ENCODE measurements at places on chromosomes 11 and 22.

- DNase-seq: peak; percentile 29
These were observed 5.8 kb upstream of the KDM2A start for GRCh38 chr11:67113231-67113721.

- DNase-seq: no peak
These were observed 896.2 kb downstream of the BRD1 start for GRCh38 chr22:48931452-48931851.

DNA sequence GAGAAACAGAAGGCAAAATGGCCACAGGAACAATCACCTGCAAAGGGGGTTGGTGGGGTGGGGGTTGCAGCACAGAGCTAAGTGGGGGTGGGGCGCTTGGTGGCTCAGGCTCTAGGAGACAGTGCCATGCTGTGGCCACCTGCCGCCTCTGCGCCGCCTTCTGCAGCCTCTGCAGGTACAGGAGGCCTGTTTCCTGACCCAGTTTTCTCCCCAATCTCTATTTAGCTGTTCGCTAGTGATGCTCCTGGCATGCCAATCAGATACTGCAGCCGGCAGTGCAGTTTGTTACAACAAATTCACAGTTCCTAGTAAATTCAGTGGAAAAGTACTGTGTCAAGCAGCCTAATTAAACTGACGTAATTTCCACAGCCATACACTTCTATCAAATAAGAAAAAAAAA lies 106.4 kb downstream of the SERGEF start:
- no peak for DNase-seq

- DNase-seq: no peak
These were observed 71.8 kb downstream of the CTTN start for GRCh38 chr11:70470127-70470526.

DNA sequence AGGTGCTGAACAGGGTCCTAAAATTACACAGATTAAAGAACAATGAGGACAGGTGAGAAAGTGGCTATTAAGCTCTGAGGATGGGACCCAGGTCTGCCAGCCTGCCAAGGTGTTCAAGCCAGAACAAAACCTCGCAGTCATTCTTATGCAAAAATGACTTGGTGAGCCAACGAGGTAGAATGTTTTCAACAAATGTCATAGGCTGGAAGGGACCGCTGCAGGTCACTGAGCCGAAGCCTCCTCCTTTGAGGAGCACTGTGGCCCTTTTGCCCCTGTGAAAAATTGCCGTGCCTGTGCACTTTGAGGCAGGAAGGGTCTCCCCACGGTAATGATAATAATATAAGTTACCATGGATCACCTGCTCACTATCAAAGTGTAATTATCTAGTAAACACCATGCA lies 216.2 kb downstream of the DSCAML1 start:
- no peak for DNase-seq

DNA sequence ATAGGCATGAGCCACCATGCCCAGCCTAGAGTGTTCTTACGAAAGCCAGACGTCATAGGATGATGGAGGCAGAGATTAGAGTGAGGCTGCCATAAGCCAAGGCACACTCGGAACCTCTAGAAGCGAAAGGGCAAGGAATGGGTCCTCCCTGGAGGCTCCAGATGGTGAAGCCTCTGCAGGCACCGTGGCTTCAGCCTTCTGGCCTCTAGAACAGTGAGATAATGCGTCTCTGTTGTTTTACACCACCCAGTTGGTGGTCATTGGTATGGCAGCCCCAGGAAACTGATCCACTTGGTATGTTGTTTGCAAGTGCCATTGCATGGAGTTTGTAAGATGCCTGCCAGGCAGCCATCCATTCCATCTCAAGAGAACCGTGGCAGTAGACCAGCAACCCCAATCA lies 791.0 kb downstream of the TBC1D22A start:
- DNase-seq: no peak

DNA sequence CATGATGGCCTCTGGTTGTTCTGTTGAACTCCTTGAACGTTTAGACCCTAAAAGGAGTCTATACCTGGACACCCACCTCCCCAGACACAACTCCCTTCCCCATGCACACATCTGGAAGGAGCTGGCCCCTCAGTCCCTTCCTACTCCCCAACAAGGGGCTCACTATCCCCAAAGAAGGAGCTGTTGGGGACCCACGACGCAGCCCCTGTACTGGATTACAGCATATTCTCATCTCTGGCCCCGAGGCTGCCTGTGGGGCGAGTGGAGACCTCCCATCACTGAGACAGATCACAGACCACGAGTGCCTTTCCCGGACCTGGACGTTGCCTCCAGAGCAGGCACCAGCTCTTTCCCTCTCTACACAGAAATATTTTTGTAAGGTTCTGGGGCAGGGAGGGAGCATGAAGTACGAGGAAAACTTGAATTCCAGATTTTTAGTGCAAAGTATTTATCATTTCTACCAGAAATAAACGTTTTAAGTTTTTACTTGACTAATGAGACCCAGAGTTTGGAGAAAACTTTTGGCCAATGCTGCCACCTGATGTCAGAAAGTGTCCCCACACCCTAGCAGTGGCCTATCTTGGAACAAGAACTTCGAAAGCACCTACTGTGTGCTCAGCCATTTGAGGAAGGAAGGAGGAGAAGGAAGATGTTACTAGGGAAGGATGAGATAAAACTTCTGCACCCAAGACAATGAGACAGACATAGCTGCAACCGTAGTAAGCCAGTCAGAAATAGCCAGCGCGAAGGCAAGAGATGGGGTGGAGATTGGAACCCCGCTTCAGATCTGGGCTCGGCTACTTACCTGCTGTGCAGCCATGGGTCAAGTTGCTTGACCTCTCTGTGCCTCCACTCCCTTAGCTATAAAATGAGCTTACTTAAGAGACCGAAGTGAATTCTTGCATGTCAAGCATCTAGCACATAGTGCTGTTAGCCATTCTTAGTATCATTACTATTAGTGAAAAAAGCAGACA lies 10.2 kb upstream of the POU2F3 start:
- no peak for DNase-seq

Measured in activated B cell treated with CpG ODN at 0.5 μM for 24 hours (primary cell).